Lung (tissue), 17 donors: ENCODE measurements at places on chromosomes 12 and 14.

- DNase-seq = no peak
Observed at GRCh38 chr12:29711381-29711780, 72.4 kb downstream of the TMTC1 start.

GRCh38 chr12:33488036-33488435, 48.4 kb upstream of the SYT10 start:
- DNase-seq = no peak

- DNase-seq = no peak
Observed at GRCh38 chr14:81447021-81447764, 47.1 kb upstream of the STON2 start.

DNA sequence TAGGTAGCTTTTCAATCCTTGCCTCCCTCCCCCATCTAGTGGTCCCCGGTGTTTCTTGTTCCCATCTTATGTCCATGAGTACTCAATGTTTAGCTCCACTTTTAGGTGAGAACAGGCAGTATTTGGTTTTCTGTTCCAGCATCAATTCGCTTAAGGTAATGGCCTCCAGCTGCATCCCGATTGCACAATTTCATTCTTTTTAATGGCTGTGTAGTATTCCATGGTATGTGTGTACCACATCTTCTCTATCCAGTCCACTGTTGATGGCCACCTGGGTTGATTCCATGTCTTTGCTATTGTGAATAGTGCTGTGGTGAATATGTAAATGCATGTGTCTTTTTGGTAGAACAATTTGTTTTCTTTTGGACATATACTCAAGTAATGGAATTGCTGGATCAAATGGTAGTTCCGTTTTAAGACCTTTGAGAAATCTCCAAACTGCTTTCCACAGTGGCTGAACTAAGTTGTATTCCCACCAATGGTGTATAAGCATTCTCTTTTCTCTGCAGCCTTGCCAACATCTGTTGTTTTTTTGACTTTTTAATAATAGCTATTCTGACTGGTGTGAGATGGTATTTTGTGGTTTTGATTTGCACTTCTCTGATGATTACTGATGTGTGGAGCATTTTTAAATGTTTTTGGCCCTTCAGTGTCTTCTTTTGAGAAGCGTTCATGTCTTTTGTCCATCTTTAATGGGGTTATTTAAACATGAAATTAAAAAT, 34.2 kb upstream of the ASPG start:
- no peak for DNase-seq

DNA sequence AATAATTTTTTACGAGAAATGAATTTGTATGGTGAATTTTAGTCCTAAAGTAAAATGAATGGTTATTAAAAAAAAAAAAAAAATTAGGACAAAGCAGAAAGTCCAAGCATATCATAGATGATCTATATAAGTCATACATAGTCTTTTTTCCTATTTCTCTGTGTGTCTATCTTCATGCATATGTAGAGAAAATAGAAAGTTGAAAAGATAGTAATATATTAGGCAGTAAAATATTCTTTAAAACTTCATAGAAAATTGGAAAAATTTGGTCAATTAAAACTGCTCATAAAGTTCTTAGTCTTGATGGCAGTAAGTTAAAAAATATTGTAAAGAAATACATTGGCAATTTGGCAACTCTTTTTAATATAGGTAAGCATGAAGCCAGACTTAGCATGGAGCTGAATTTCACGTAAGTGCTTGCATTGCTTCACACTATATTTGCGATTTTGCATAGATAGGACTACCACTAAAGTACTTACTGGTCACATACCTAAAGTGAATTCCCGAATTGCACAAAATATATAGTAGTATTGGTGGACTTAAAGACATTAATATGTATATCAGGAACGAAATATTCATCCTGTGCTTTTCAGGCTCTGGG, 303.8 kb downstream of the IPO8 start:
- DNase-seq = no peak

DNA sequence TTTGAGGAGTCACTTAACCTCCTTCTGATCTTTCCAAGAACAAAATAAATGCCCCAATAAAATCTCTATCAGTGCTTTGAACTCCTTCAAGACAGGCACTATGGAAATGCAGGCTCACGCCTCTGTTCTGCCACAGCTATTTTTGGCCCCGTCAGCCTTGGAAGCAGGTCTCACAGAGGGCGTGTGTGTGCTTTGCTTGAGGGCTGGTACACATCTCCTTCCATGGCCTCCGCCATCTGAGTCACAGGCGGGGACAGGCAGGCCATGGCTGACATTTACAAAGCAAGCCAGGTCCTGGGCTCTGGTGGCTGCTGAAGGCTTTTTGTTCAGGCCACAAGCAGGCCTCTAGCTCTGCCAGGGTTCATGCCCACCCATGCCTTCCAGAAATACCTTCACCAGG, 16.0 kb downstream of the PRIMA1 start:
- no peak for DNase-seq

GRCh38 chr14:63438065-63438757, 105.0 kb downstream of the PPP2R5E start:
- peak; percentile 73 for DNase-seq

DNA sequence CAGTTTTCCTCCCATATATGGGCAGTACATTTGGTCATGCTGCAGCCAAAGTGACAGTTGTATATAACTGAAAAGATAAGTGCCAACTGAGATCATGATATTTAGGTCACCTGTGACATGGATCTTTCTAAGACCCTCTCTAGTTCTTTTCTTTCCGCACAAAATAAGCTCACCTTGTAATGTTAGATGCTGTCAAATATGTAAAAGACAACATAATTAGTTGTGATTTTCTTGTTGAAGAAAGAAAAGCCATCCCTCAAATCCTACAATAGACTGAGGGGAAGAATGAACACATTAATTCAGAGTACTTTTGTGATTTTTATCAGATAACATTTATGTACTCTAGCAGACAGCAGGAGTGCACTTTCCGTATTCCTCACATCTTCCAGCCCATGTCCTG, 37.4 kb downstream of the OVCH1 start:
- DNase-seq = no peak

- no peak for DNase-seq
Observed at GRCh38 chr14:82126006-82126405, 592.4 kb upstream of the SEL1L start.

GRCh38 chr14:69484444-69485314, at the start of gene PLEKHD1:
TSS of gene PLEKHD1 (plus strand) at chr14:69484728. CDS start at chr14:69484966, 238 bp downstream.
- no peak for DNase-seq

DNA sequence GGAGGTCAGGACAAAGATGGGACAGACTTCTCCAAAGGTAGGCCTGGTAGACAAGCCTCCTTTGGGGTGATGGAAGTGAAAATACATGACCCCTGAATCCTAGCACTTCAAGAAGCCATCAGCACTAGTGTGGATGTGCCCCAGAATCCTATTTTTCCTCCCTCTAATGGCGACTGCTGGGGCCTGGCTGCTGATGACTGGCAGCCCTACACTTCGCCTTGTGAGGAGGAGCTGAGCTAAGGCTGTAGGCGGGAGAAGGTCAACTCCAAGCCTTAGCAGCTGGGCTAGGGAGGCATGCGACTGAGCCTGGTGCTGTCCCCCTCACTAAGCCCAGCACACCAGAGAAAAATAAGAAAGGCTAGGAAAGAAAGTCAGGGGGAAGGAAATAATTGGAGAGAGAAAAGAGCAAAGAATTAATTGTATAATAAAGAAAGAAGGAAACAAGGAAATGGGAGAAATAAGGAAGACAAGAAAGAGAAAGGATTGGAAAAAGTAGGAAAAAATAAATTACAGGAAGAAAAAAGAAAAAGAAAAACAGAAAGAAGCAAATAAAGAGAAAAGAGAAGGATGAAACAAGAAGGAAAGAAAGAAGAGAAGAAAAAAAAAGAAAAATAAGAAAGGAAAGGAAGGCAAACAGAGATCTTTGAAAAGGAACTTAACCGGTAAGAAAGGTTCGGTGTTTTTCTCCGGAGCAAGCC, 4.7 kb upstream of the HOXC10 start:
- DNase-seq = no peak

DNA sequence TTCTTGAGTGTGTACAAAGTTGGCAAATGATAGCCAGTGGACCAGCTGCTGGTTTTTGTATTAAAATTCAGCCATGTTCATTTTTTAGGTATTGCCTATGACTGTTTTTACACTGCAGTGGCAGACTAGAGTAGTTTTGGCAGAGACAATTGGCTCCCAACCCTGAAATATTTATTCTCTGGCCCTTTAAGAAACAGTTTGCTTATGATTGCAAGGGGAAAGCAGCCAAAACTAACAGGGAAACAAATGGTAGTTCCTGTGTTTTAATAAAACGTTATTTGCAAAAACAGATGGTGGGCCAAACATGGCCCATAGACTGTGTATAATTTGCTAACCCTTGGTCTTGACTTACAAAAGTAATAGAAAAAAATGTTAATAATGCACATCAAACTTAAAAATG, 110.2 kb downstream of the ALX1 start:
- peak; percentile 83 for DNase-seq

DNA sequence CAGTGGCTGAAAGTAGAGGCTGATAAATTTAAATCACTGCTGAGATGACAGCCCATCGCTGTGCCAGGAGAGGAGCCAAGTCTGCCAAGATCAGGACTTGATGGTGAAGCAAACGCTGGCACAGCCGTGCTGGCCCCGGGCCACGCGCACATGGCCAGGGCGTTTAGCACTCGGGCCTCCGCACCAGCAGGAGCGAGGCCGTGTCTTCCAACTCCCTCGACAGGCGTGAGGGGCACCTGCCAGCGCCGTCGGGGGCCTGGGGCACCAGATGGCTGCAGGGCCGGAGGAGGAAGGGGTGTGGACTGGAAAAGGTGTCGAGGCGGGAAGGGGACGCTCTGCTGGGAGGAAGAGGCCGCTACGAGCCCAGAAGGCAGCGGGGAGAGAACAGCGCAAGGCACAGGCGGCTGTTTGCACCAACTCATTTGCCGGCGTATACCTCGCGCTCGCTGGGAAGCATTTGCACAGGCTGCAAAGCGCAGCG, 29.5 kb downstream of the RIMBP2 start:
- no peak for DNase-seq

GRCh38 chr14:91885113-91885712, 17.9 kb upstream of the TC2N start:
- DNase-seq = no peak

GRCh38 chr14:100486025-100486828, 101.0 kb downstream of the BEGAIN start:
- peak; percentile 85 for DNase-seq

- DNase-seq = no peak
Observed at GRCh38 chr14:26966908-26967307, 369.1 kb upstream of the NOVA1 start.

GRCh38 chr14:67166450-67166853, 22.8 kb upstream of the GARIN2 start:
- DNase-seq = peak; percentile 67

DNA sequence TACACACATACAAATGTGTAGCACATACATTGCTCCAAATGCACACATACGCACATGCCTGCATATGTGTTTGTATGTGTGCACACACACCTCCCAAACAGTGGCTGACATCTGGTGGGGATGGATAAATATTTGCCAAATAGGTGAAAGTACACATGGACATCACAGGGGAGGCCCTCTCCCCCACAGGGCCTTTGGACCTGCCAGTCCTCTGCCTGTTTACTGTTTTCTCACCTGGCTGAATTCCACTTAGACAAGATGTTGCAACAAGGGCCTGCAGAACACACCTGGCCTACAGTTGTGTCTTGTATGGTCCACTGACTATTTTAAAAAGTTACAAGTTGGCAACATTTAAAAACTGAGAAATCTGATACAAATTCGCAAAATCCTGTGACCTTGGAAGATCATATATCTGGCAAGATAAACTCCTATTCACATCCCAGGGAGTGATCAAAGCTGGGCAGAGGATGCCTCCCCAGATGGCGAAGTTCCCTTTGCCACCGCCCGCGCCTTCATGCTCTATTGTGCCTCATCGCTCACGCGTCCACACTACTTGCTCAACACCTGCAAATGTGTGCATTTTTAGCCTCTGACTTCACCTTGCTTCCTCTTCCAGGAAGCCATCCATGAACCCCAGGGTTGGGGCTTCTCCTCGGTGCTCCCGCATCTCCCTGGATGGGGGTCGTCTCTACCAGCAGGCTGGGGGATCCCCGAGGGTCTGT, 118.4 kb upstream of the FZD10 start:
- no peak for DNase-seq

DNA sequence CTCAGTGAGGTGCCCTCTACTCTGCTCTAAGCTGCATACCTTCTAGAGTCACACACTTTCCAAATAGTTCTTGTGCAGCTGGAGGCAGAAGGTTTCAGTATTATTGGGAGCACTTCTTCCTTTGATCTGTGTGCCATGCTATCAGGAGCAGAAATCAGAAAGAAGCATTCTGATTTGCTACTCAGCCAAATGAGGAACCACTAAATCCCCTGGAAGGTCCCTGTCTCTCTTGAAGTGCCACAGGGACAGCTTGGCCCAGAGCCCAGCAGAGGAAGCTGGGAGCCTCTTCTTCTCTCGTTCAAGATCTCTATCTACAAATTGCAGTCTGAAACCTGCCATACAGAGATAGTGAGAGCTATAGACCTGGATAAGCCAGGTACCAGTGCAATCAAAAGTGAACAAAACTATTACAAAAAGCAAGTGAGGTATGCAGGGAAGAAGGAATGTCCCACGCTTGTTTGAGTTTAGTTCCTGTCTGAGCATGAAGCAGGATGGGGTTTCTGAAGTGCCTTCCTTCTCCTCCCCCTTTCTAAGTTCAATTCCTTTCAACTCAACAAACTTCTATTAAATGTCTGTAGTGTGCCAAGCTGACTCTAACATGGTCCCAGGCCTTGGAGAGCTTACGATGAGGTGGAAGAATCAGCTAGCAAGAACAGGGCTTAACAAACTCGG, 100.9 kb upstream of the PARP11 start:
- no peak for DNase-seq

- DNase-seq = no peak
Observed at GRCh38 chr14:55088356-55088755, 36.9 kb downstream of the MAPK1IP1L start.

DNA sequence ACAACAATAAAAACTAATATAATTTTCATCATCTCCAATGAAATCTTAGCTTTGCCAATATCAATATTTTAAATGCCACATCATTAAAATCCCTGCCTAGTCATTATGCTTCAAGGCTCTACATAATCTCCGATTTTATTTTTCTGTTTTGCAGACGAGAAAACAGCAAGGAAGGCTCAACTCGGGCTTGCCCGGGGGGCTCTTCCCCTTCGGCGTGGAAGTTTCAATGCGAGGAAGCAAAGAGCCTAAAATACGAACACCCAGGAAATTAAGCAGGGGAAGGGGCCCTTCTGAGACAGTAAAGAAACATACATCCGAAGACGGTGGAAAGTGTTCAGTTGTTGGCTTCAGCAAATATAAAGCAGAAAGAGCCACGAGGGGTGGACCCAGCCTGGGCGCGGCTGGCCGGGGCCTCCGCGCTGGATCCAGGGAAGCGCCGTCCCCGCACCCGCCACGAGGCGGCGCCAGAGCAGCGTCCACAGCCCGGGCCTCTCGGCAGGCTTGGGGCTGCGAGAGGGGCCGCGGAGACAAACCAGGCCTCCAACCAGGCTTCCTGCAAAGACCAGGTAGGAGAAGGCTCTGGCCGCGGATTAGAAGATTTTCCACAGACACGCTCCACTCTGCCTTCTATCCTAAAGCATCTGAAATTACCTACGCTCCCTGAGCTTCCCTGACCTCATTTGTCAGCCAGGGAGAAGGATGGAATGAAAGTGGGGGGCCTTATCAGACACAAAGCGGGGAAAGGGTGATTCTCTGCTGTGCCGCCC, 77.2 kb downstream of the SERPINA3 start:
- DNase-seq = peak; percentile 72

- no peak for DNase-seq
Observed at GRCh38 chr14:90568405-90568804, 171.6 kb downstream of the CALM1 start.

- no peak for DNase-seq
Observed at GRCh38 chr12:25924491-25925001, 33.9 kb upstream of the RASSF8 start.

- DNase-seq = no peak
Observed at GRCh38 chr12:56723889-56724700, 1.0 kb downstream of the NACA start.
